ENCODE measurements at places on chromosomes 12 and 14.

DNA sequence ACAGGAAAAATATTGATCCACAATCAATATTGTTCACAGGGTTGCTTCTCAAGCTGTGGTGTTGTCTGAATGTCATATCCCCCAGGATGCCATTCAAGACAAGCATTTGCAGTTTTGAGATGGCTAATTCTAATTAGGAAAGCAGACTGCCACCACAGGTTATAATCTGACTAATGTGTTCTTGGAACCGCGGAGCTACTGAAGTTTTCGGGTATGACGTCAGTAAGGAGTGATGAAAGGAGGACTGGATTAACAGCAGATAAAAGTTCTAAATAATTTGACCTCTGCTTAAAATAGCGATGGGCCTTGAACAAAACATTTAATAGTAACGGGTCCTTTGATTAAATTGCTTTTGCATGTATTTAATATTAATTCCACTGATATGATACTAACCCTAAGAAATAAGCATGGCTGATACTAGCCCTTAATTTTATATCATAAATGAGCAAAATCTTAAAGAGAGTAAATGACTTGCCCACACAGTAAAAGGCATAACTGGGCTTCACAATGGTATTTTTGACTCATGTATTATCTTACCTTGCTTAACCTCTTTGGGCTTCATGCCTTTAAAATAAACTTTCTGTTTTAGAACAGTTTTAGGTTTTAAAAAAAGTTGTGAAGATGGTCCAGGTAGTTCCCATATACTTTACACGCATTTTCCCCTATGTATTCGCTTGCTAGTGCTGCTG is 50.3 kb downstream of the TSHR start:
- peaks cover 5% of the 10 kb centered on the region for H3K27me3 ChIP-seq
- no peak overlapping the region for H3K27ac ChIP-seq
- no peaks in the 10 kb centered on the region for H3K36me3 ChIP-seq
- DNase-seq = no peak
- H3K4me1 ChIP-seq = no peaks in the 10 kb centered on the region
- no peak overlapping the region for H3K4me3 ChIP-seq

- H3K4me3 ChIP-seq = no peak overlapping the region
- H3K27me3 ChIP-seq = no peaks in the 10 kb centered on the region
- DNase-seq = no peak
- H3K36me3 ChIP-seq = no peaks in the 10 kb centered on the region
Measured at GRCh38 chr12:122099280-122099749, 20.8 kb downstream of the MLXIP start.

GRCh38 chr14:46769292-46769691 is 117.7 kb upstream of the RPL10L start:
- no peak overlapping the region for H3K4me3 ChIP-seq
- H3K36me3 ChIP-seq = no peaks in the 10 kb centered on the region
- H3K4me1 ChIP-seq = no peaks in the 10 kb centered on the region
- no peak overlapping the region for H3K27ac ChIP-seq
- no peaks in the 10 kb centered on the region for H3K27me3 ChIP-seq

DNA sequence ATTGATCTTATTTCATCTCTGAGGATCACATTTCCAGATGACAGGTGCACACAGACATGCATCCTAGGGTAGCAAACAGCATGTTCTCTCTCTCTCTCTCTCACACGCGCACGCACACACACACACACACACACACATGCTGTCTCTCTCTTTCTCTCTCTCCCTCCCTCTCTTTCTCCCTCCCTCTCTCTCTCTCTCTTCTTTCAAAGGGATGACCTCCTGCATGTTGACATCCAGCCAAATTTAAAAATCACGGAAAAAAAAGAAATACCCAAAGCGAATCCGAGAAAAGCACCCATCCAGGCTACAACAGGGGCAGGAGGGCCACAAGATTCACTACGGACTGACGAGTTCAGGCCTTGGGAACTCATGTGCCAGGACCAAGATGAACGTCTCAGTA is 2.3 kb downstream of the KSR2 start:
- no peak overlapping the region for H3K27ac ChIP-seq
- H3K4me3 ChIP-seq = no peak overlapping the region
- DNase-seq = no peak
- H3K4me1 ChIP-seq = peaks cover 4% of the 10 kb centered on the region

DNA sequence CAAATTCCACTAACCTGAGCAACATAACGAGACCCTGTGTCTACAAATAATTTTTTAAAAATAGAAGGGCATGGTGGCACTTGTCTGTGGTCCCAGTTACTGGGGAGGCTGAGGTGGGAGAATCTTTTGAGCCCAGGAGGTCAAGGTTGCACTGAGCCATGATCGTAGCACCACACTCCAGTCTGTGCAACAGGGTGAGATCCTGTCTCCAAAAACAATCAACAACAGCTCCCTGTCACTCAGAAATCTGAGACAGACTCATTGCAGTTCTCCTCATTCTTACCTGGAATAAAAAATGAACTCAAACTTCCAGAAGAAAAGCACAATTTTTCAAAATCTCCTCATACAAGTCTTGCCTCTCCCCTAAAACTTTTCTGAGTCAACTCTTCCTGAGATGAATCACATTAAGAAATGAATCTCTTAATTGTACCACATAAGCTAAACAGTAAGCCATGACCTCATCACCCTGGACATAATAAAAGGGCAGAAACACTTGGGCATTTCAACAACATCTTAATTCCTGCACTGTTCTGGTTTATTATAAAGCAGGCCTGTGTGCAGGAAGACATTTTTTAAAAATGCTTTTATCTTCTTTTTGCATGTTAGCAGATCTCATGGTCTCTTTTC is 214.3 kb upstream of the CDKN3 start:
- H3K36me3 ChIP-seq = no peaks in the 10 kb centered on the region
- H3K27me3 ChIP-seq = no peaks in the 10 kb centered on the region
- DNase-seq = no peak
- H3K27ac ChIP-seq = no peak overlapping the region

- H3K27me3 ChIP-seq = no peaks in the 10 kb centered on the region
- no peak for DNase-seq
- H3K27ac ChIP-seq = no peak overlapping the region
Measured at GRCh38 chr14:83697099-83697498, 1832.8 kb upstream of the FLRT2 start.

GRCh38 chr12:117051380-117051779 is 47.8 kb downstream of the TESC start:
- H3K27ac ChIP-seq = no peak overlapping the region
- no peak overlapping the region for H3K4me3 ChIP-seq
- no peaks in the 10 kb centered on the region for H3K4me1 ChIP-seq
- no peaks in the 10 kb centered on the region for H3K27me3 ChIP-seq
- no peaks in the 10 kb centered on the region for H3K36me3 ChIP-seq

DNA sequence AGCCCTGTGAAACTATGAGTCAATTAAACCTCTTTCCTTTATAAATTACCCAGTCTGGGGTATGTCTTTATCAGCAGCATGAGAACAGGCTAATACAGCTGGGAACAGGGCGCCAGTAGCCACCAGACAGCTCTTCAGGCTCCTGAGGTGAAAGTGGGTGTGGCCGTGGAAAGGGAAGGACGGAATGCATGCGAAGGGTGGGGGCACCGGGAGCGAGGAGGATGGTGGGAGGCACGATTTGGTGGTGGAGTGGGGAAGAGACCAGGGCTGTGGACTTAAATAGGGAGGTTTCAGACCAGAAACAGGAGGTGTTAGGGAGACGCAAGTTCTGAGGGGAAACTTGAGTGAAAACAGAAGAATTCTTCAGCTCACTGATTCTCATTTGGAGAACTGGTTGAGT is 44.1 kb upstream of the CHST11 start:
- DNase-seq = no peak
- H3K27ac ChIP-seq = no peak overlapping the region
- H3K4me1 ChIP-seq = no peaks in the 10 kb centered on the region
- no peaks in the 10 kb centered on the region for H3K27me3 ChIP-seq

DNA sequence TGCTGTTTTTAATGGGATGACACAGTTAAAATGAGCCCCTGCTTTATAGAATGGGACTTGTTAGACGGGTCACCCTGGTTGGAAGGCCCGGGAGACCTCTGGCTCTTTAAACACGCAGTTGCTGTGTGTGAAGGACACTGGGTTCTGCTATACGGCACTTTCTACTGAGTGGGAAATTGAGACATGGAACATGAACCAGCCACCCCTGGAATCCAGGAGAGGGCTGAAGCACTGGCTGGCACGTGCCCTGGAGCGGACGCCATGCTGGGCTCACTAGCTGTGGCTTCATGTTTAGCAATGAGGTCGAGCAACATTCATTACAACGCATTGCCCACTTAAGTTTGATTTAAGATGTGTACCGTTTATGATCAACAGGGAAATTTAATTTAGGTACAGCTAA is 23.9 kb downstream of the CACNA1C start:
- peaks cover 3% of the 10 kb centered on the region for H3K27me3 ChIP-seq
- DNase-seq = no peak
- H3K36me3 ChIP-seq = no peaks in the 10 kb centered on the region
- no peak overlapping the region for H3K4me3 ChIP-seq

DNA sequence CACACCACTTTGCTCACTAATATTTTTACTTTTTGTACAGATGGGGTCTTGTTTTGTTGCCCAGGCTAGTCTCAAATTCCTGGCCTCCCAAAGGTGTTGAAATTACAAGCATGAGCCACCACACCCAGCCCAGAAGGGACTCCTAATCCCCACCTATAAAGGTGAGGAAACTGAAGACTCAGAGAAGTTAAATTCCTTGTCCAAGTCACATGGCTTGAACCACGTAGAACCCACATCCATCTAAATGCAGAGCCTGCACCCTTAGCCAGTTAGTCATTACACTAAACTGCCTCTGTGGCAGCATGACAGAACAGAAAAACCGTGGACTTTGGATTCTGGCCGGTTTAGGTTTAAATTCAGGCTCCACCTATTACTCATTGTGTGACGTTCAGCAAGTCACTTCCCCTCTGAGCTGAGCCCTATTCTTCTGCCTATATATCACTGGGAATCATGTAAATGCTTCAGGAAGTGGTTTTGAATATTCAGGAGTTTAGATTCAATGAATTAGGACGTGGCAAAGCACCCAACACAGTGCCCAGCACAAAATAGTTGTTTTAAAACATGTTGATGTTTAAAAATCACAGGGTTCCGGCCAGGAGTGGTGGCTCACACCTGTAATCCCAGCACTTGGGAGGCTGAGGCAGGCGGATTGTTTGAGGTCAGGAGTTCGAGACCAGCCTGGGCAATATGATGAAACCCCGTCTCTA is 3.0 kb upstream of the CORO1C start:
- peaks cover 7% of the 10 kb centered on the region for H3K4me1 ChIP-seq
- H3K4me3 ChIP-seq = no peak overlapping the region
- peak overlapping the region; percentile 7 for H3K27ac ChIP-seq
- no peaks in the 10 kb centered on the region for H3K36me3 ChIP-seq
- DNase-seq = no peak
- H3K27me3 ChIP-seq = no peaks in the 10 kb centered on the region

DNA sequence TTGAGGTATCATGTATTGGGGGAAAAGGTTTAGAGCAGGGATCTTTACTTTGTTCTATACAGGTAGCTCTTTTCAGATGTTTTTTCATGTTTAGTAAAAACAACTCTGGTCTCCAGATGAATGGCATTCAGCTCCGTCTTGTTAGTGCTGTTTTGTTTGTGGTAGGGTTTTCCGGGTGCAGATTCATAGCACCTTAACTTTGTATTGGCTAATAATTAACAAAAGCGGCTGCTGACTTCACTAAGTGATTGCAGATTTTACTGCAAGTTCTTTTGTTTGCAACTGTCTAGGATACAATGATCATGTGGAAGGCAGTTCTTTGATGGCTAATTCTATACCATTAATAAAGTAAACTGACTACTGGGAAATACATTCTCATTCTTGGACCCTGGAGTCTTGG is 32.2 kb upstream of the BHLHE41 start:
- H3K4me3 ChIP-seq = no peak overlapping the region
- no peak for DNase-seq
- H3K36me3 ChIP-seq = no peaks in the 10 kb centered on the region
- H3K27me3 ChIP-seq = no peaks in the 10 kb centered on the region
- no peaks in the 10 kb centered on the region for H3K4me1 ChIP-seq

DNA sequence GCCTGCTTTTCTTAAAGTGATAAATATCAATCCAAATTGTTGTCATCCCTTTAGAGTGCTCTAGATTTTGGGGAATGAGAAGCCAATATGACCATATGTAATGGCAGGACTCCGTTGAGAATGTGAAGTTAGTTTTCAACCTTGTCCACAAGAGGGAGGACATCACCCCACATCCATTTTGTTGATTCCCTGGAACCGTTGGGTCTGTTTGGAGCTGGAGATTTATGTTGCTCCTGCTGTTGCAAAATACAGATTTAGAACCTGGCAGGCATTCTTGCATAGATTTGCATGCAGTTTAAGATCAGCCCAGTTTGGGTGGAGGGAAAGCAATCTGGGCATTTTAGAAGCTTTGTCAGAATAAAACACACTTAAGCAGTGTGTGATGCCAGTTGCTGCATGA is 620.1 kb downstream of the NRXN3 start:
- H3K36me3 ChIP-seq = no peaks in the 10 kb centered on the region
- H3K27ac ChIP-seq = no peak overlapping the region
- no peaks in the 10 kb centered on the region for H3K27me3 ChIP-seq
- H3K4me1 ChIP-seq = no peaks in the 10 kb centered on the region
- DNase-seq = no peak
- H3K4me3 ChIP-seq = no peak overlapping the region

- H3K27me3 ChIP-seq = no peaks in the 10 kb centered on the region
- no peaks in the 10 kb centered on the region for H3K36me3 ChIP-seq
- H3K4me1 ChIP-seq = no peaks in the 10 kb centered on the region
- no peak overlapping the region for H3K4me3 ChIP-seq
- no peak for DNase-seq
Measured at GRCh38 chr14:70856851-70857495, 47.7 kb upstream of the MAP3K9 start.

- H3K27ac ChIP-seq = no peak overlapping the region
- H3K4me3 ChIP-seq = no peak overlapping the region
- H3K4me1 ChIP-seq = no peaks in the 10 kb centered on the region
- no peak for DNase-seq
- no peaks in the 10 kb centered on the region for H3K27me3 ChIP-seq
Measured at GRCh38 chr12:84413656-84414055, 498.9 kb downstream of the SLC6A15 start.

- H3K4me3 ChIP-seq = no peak overlapping the region
- no peaks in the 10 kb centered on the region for H3K4me1 ChIP-seq
- H3K27ac ChIP-seq = no peak overlapping the region
- no peaks in the 10 kb centered on the region for H3K36me3 ChIP-seq
- no peak for DNase-seq
Measured at GRCh38 chr14:25014440-25014839, 35.5 kb downstream of the STXBP6 start.

- H3K27me3 ChIP-seq = no peaks in the 10 kb centered on the region
- no peak for DNase-seq
- no peaks in the 10 kb centered on the region for H3K4me1 ChIP-seq
- H3K4me3 ChIP-seq = no peak overlapping the region
- no peaks in the 10 kb centered on the region for H3K36me3 ChIP-seq
- no peak overlapping the region for H3K27ac ChIP-seq
Measured at GRCh38 chr14:67999705-68000384, 180.3 kb downstream of the RAD51B start.

DNA sequence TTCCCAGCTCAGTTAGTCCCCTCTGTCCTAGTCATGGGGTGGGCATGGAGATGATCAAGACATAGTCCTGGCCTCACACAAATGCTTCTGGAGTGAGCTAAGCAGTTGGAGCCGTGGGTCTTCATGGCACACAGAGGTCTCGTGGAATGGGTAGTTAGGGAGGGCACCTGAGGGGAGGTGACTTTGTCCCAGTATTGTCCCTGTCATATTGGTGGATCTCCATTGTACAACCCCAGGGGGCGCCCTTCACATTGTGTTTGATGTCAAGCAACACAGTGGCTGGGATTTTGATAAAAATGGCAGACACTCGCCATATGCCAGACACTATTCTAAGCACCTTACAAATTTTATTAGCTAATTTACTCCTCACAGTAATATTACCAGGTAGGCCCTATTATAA is 175.4 kb upstream of the LHX5 start:
- no peaks in the 10 kb centered on the region for H3K36me3 ChIP-seq
- peaks cover 2% of the 10 kb centered on the region for H3K27me3 ChIP-seq
- no peak overlapping the region for H3K4me3 ChIP-seq

All from effector memory CD4-positive, alpha-beta T cell (primary cell).